Activated CD4-positive, alpha-beta T cell treated with anti-CD3 and anti-CD28 coated beads for 48 hours (primary cell): ENCODE measurements at places on chromosomes 16 and 17.

GRCh38 chr17:81033535-81034167 lies 1.3 kb upstream of the BAIAP2 start:
- no peak for DNase-seq

DNA sequence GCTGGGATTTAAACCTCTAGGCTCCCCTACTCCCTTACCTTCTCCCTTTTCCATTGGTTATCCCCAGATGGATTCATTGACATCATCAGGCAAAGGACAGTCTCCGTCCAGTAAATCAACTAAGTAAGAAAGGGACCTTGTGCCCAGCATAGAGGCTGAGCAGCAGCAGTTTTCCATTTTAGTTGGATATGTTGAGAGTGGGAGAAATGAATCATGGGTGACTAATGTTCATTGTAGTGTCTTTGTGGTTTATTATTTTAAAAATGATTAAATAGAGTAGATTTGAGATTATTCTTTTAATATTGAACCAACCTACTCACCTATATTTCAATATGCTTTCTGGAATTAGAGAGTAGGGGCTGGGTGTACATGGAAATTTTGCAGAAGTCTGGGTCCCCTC lies 99.4 kb upstream of the CACNG3 start:
- no peak for DNase-seq

- no peak for DNase-seq
Observed at GRCh38 chr17:1933875-1934715, 91.0 kb downstream of the RTN4RL1 start.

GRCh38 chr17:35161281-35161761 lies 13.7 kb downstream of the UNC45B start:
- DNase-seq, result no peak

GRCh38 chr16:87924811-87925670 lies 11.3 kb downstream of the CA5A start:
- DNase-seq, result no peak
